ENCODE measurements at places on chromosomes 12 and 14.
A peak's percentile ranks its signal among the peaks of the same experiment; 100 is the strongest.

GRCh38 chr12:69007101-69007854 is 74.3 kb upstream of the CPM start:
- no peak for DNase-seq

GRCh38 chr12:62848418-62848817 is 86.5 kb downstream of the PPM1H start:
- DNase-seq: no peak

DNA sequence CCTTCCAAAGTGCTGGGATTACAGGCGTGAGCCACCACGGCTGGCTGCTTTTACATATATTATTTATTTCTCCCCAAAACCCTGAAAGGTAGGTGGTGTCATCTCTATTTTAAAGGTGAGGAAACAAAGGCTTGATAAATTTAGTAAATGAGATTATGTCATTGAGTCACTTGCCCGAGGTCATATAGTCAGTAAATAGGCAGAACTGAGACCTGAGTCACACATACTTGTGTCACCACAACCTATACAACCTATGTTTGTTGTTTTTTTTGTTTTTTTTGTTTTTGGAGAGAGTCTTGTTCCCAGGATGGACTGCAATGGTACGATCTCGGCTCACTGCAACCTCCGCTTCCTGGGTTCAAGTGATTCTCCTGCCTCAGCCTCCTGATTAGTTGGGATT is 12.8 kb downstream of the TSFM start:
- no peak for DNase-seq

DNA sequence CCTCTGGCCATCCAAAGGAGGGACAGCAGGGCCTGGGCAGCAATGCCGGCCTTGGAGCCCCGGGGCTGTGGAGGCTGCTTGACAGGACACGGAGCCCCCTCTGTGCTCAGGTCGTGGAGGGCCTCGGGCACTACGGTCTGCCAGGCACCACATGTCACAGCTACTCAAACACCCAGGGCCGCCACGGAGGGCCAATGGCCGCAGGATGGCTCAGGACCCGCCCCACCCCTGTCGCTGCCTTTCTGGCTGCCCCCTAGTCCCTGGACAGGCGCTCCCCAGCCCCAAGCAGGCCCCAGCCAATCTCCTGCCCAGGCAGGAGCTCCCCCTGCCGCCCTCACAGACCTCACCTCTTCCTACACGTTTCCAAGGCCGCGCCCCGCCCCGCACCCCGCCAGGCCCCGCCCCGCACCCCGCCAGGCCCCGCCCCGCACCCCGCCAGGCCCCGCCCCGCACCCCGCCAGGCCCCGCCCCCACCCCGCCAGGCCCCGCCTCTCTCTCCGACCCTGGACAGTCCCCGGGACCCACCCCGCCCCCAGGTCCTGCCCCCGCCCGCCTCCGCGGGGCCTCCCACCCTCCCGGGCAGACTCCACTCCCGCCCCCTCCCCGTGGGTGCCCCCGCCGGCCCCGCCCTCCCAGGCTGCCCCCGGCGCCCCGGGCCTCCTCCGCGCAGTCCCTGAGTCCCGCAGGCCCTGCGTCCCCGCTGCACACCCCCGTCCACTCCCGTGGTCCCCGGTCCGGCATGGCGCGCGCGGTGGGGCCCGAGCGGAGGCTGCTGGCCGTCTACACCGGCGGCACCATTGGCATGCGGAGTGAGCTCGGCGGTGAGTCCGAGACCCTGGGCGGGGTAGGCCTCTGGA is at the start of gene ASPG:
TSS of gene ASPG (plus strand) at position 669 of the 857 bp plus-strand sequence. CDS start at position 740, 71 bp downstream.
- DNase-seq: no peak

DNA sequence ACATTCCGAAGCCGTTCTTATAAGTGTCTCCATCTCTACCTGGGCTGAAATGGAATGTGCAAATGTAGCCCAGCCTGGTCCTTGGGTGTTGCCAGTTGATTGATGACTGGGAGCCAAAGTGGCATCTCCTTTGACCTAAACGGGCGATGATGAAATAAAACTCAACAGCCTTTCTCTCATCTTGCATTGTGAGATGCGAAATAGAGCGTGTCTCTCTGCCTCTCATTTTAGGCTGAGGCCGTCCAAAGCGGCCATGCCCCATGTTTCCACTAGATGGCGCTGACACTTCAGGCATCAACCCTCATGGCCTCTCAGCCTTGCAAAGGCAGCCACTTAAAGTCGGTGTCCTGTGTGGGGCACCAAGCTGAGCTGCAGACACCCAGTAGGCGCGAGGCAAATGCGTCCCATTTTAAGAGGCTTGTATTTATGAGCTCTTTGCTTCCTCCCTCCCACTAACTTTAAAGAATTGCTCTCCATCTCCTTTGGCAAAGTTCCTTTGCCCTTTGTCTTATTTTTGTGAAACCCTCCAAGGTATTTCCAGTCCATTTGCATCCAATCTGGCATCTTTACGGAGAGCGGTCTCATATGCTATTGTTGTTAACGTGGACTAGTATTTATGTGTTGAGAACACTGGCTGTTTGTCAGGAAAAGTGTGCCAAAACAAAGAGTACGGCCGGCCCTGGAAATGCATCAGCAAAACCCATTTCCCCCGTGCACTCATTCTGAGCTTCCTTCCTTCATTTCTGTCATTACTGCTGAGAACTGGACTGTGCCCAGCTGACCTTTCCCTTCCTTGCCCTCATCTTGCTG is 25.0 kb downstream of the GPRC5A start:
- peak; percentile 46 for DNase-seq

DNA sequence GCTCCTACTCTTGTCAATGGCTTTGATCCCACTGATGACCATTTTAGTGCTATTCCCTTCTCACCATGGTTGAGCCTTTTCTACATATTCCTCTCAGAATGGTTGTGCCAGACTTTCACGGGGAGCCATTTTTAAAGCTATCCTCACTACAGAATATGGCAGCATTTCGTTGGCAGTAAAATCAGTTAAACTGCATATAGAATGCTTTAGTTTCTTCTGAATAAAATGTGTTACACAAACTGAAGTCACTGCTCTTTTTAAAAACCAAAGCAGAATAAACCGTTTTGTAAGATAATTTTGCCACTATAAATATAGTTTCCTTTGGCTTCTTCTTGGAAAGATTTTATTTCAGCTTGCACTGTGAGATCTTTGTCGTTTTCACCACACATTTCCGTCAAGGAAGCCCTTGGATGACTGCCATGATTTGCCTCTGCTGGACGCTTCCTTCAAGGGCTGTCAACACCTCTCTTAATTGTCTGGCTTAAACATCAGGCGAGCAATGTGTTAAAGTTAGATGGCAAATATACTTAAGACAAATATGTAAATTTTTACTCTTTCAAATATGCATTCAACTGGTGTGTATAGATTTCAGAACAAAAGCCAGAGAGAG is 624.2 kb downstream of the DIO2 start:
- DNase-seq: no peak

GRCh38 chr12:28446031-28446430 is 255.8 kb downstream of the CCDC91 start:
- no peak for DNase-seq

DNA sequence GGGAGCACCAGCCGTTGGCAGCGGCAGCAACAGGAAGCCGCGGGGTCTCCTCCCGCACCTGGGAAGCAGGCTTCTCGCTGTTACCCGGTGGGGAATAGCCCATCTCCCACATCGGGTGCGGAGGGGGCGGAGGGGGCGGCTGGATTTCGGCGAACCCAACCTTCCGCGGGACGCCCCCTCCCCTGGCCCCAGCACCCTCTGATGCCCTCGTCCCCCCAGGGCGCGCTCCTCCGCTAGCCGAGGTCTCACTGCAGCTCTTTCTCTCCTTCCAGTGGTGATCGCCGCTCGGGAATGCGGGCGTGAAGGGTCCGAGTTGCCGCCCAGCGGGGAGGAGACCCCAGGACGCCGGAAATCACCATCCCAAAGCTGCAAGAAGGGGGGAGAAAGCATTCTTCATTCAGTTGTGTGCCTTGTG is 303 bp downstream of the SAMD4A start:
- DNase-seq: no peak

GRCh38 chr14:104368751-104369100 is 210.8 kb upstream of the C14orf180 start:
- DNase-seq: no peak

GRCh38 chr14:50790589-50790988 is 40.4 kb downstream of the NIN start:
- DNase-seq: no peak

DNA sequence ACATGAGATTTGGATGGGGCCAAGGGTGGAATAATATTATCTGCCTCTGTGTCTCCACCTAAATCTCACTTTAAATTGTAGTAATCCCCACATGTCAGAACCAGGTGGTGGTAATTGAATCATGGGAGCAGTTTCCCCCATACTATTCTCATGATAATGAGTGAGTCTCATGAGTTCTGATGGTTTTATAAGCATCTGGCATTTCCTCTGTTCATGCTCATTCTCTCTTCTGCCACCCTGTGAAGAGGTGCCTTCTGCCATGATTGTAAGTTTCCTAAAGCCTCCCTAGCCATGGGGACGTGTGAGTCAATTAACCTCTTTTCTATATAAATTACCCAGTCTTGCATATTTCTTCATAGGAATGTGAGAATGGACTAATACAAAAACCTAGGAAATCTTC is 29.9 kb downstream of the TSPAN19 start:
- no peak for DNase-seq

- DNase-seq: no peak
These were observed 413.8 kb upstream of the TMTC1 start for GRCh38 chr12:30197392-30198057.

DNA sequence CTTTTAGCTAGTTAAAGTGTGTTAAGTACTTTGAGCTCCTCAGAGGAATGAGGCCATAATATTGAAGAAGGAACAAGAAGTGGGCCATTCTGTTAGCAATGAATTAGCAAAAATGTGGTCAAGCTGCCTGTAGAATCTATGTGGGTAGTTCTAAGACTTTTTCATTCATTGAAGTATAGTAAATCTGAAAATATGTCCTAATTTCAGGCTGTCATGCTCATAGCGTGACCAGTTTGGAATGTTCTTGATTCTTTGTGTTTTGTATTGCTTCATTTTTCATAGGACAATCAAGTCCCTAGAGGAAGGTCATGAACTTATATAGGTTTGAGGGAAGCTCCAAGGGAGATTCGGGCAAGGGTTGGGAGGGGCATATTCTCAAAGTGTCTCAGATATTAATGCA is 11.4 kb downstream of the ATP23 start:
- no peak for DNase-seq

DNA sequence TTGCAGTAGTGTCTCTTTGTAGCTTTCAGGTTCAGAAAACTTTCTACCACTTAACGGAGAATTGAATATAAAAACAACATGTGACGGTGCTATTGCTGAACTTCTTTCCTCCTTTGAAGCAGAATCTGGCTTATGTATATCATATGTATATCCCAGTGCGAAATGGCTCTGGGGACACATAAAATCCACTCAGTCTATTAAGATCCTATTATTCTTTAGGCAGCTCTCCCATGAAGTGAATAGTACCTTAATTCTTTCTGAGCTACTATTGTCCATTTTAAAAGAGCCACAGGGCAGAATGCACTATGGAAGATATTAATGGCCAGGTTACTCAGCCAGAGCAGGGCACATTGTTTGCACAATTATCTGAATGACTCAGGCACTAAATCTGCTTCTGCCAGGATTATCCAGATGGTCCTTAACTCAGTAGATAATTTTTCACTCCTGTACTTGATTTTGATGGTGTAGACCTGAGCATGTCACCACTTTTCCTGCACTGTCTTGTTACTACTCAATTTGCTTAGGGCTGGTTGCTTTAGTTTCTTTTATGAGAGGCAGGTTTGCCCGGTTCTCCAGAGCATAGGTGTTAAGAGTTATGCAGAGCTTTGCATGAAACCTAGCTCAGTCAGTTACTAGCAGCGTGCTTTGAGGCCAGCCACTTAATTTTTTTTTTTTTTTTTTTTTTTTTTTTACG is 5.5 kb downstream of the CNTN1 start:
- DNase-seq: no peak

DNA sequence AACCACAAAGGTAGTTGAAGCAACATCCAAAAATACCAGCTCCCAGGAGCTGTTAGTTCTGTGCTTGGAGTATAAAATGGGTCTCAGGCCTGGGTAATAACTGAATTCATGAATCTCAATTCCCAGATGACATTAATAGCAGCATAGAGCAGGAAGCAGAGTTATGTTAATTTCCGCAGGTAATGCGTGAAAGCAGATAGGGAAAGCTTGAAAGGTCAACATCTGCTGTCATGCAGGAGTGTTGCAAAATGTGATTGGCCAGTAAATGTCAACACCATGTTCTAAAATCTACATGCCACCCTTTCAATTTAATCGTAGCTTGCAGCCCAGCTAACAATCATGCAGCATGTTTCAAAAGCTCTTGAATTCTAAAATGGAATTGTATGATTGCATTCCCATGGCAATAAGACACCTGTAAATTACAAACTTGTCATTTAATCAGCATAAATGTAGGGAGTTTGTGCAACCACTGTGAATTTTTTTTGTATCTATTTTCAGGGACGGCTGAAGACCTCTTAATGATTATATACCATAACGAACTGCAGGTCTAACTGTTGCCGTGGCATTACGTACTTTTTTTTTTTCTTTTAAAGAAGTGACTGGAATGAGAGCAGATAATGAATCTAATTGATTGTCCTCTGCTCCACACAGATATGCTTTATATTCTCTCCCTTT is 635.8 kb upstream of the FOXG1 start:
- DNase-seq: no peak

GRCh38 chr14:20682435-20683124 is 1.8 kb upstream of the RNASE4 start:
- peak; percentile 72 for DNase-seq

- no peak for DNase-seq
These were observed 20.6 kb upstream of the CLEC2D start for GRCh38 chr12:9648701-9649531.

- DNase-seq: no peak
These were observed 42.3 kb downstream of the ISCA2 start for GRCh38 chr14:74535756-74536325.

- no peak for DNase-seq
These were observed 69.5 kb upstream of the LMO3 start for GRCh38 chr12:16675438-16675837.

- DNase-seq: no peak
These were observed 1.5 kb upstream of the KRT7 start for GRCh38 chr12:52231305-52232202.

DNA sequence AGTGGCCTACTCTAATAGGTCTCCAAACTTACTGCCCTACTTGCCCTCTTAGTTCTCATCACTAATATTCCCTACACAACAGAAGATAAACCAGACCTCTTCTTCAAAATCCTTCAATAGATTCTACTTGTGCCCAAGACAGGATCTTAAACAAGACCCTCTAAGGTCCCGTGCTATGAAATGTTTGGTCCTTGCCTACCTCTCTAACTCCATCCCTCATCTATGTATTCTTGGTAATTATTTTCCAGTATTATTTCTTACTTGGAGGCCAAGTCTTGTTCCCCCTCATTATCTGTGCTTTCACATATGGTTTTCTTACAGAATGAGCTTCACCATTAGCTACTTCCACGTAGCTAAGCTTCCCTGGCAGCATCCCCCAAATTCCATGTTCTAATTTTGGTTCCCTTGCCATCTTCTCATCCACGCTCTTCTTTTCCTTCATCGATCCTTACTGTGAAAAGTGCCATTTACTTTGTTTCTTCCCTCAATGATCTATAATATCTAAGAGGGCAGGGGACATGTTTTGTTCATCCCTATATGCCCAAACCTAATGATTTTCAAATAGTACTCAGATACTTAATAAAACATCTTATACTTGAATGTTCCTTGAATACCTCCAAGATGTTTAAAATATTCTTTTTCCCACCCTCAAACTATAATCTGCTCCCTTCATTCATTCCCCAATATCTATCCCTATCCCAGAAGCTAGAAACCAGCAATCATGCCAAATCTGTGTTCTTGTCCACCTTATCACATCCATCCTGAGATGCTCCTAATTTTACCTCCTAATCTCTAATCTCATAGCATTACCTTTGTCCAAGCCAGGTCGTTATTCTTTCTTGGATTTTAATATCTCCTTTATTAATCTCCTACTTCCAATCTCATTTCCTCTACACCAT is 10.1 kb downstream of the HNRNPC start:
- DNase-seq: no peak

- DNase-seq: no peak
These were observed 91.9 kb downstream of the TMEM30B start for GRCh38 chr14:61188978-61189808.
